ENCODE measurements at places on chromosomes 16 and 17.

DNA sequence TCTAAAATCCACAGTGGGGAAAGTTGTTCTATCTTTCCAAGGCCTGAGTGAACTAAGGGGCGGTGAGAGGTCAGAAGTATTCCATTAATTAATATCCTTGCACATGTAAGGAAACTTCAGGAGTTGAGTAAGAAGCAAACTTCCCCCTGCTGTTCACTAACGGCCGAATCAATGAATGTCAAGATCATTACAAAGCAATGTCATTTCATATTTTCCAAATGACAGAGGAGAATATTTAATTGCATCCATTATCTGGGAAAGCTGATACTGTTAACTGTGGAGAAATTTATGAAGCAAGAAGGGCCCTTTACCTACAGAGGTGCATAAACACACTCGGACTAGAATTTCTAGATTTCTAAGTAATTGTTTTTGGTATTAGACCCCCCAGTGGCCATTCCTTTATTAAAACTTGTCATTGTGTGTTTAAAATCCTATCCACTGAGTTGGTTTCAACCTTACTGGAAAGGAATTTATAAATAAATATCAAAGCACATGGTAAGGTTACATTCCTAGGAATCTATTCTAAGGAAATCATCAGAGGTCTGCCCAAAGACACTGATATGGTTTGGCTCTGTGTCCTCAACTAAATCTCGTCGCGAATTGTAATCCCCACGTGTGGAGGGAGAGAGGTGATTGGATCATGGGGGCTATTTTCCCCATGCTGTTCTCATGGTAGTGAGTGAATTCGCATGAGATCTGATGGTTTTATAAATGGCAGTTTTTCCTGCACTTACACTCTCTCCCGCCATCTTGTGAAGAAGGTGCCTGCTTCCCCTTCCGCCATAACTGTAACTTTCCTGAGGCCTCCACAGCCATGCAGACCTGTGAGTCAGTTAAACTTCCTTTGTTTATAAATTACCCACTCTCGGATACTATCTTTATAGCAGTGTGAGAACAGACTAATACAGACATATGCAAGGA lies 20.4 kb upstream of the SMURF2 start:
- no peak for DNase-seq

DNA sequence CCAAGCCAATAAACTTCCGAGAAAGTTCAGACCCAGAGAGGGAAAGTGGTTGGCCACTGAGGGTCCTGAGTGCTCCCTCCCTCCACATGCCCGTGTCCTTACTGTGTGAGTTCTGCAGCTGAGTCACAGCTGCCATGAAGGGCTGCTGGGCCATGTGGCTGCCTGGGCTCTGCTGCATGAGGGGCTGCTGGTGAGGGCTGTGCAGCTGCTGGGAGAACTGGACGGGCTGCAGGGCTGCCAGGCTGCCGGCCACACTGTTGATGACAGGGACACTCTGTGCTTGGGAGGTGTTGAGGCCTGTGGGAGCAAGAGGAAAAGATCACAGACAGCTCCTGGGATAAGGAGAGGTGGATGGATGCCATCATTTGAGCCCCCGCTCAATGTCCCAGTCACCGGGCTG lies 44.0 kb downstream of the HNF1B start:
- DNase-seq, result no peak

GRCh38 chr17:65334406-65334805 lies 197.2 kb downstream of the RGS9 start:
- no peak for DNase-seq

GRCh38 chr16:65975049-65975708 lies 391.3 kb upstream of the CDH5 start:
- no peak for DNase-seq

- no peak for DNase-seq
Measured at GRCh38 chr17:36675250-36675649, 73.9 kb downstream of the MRM1 start.

- DNase-seq, result no peak
Measured at GRCh38 chr17:32006957-32007462, at the start of gene LRRC37B. Gene LRRC37B, plus strand, starts transcription at chr17:32007383. Its CDS starts 14,010 bp downstream, at chr17:32021393.

DNA sequence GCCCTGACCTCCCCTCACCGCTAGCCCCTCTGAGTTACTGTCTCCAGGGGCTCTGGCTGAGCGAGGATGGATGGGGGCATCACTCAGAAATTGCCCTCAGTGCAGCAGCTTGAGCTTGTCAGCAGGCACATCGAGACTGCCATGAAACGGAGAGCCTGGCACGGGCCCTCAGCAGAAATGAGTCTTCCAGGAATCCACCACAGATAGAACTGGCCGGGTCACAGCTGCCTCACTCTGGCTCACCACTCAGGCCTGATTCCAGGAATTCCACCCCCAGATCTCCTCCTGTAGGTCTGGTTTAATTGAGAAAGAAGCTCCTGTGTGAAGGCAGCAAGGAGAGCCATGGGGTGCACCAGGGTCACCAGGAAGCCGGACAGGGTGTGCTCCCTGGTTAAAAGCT lies 85.5 kb downstream of the GSG1L start:
- no peak for DNase-seq

- no peak for DNase-seq
Measured at GRCh38 chr17:44386182-44386525, 3.3 kb downstream of the ITGA2B start.

DNA sequence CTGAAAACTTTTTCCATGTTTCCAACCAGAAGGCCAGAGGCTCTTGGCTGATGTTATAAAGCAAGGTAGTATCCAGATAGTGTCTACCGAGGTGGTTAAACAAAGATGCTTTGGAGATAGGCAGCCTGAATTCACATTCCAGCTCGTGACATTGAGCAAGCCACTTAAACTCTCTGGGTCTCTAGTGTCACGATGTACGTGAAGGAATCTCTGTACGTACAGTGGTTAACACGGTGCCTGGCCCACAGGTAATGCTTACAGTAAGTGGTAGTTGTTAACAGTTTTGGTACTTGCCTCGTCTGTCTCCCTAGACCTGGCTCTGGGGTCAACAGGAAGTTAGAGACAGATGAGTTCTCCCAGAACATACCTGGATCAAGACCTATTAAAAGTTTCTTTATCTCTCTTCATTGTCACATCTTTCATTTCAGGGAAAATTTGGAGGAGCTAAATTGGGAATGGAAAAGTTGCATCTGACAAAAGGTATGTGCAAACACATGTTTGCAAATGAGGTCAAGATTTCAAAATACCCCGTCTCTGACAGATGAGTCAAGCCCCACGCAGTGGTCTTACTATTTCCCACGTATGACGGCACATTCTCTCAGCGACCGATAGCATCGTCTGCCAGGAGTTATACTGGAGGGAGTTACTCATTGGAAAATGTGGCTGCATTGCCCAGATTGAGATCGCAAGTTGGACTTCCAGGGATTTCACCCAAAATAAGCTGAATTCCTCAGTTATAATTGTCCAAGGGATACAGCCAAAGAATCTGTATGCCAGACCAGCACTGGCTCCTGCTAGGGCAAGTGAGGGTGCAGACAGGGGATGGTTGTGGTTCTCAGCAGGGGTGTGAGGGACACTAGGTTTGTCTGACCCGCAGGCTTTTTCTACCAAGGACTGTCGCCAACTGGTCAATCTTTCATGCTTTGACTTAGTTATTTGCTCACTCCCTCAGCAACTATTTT lies 18.9 kb upstream of the MYH10 start:
- no peak for DNase-seq

GRCh38 chr17:72351884-72352346 lies 231.1 kb downstream of the SOX9 start:
- DNase-seq, result no peak

DNA sequence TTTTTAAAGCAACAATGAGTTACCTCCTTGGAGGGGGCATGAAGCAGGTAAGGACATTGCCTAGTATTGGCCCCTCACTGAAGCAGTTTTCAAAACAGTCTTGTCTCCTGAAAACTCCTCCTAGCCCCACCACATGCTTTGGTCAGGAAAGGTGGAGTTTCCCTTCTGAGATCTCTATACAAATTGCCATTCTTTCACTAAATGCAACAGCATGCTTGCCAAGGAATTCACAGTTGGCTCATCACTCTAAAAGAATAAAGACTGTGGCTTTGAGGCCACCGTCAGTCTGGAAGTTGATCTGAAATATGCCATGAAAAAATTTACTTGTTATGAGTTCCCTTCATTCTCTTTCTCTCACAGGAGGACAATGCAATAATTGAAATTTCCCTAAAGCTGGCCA lies 4.2 kb downstream of the TTC19 start:
- no peak for DNase-seq

DNA sequence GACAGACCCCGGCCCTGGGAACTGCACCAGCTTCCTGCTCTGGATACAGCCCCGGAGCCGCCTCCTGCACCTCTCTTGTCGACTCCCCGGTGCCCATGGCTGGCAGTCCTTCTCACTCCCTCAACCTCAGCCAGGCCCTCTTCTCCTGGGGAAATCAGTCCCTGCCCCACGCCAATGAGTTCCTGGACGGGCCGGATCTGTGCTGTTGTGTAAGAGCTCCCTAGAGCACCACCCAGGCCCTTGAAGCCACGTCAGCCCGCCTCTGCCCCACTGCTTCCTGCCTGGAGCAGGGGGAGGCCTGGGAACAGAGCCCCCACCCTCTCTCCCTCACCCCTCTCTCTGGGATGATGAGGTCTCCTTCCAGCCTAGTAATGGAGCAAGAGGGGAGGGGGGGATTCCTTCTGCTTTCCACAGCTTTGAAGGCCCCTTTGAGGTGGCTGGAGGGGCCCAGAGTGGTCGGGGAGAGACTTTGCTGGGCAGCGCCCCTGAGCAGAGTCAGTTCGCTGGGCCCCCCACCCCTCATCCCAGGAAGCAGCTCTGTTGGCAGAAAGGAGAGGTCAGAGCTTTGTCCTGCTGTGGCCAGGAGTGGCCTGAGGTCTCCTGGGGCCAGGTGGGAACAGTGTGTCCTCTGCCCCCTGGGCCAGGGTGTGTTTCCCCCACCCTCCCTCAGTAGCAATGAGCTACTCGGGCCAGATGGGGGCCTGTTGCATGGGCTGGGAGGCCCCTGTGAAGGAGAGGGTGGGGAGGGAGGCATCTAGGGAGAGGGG lies 3.8 kb downstream of the PRR29 start:
- no peak for DNase-seq

- no peak for DNase-seq
Measured at GRCh38 chr16:83125999-83126568, 499.3 kb downstream of the CDH13 start.

DNA sequence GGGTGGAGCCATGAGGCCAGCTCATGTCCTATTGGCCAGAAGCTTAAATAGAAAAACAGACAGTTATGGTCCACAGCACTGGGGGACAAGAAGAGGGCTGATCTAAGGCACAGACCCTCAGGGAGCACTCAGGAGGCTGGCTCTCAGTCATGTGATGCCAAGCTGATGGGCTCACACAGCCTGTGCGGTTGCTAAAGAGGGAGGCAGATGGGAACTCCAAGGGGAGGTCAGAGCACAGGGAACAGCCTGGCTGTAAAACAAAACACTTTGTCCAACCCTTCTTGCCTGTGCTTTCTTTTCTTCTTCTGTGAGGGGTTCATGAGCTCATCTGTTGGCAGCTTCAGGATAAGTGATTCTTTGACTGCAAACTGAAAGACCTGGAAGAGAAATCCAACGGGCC lies 27.2 kb downstream of the CNTNAP1 start:
- DNase-seq, result no peak

- DNase-seq, result no peak
Measured at GRCh38 chr16:52976539-52977167, 76.0 kb downstream of the CHD9NB start.

GRCh38 chr17:76076146-76076764 lies 1.7 kb downstream of the GALR2 start:
- DNase-seq, result no peak

DNA sequence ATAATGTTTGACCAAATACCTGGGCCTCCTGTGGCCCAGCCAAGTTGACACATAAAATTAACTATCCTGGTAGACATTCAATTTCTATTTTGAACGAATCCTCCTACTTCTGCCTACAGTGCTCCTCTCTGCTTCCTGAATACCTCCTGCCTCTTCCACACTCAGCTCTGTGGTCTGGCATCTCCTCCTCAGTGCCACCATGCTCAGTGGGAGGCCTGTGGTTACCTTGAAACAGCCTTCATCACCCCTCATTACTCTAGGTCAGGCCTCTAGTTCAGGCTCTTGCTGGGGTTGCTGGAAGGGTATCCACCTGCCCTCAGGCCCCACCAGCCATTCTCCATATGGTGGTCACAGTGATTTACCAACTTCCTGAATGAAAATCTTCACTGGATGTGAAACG lies 5.1 kb downstream of the LYRM9 start:
- no peak for DNase-seq

DNA sequence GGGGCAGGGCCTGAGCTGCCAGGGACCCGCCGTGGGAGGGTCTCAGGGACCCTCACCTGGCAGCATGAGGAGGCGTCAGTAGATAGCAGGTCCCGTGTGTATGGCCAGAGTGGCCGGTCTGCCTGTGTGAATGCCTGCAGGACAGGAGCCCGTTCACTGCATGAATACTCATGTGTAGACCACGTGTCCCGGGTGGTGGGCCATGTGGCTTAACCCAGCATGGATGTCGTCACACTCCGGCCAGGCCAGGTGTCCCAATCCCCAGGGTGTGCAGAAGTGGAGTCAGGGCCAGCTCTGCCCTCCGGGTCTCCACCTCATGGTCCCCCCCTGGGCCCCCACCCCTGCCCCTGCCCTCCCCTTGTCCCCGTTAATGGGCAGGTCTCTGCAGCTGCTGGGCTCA lies 53.7 kb downstream of the BAHCC1 start:
- no peak for DNase-seq

GRCh38 chr16:56288019-56288418 lies 96.7 kb downstream of the GNAO1 start:
- no peak for DNase-seq

GRCh38 chr17:28725166-28725659 lies 820 bp downstream of the TLCD1 start:
- DNase-seq, result no peak

GRCh38 chr16:46620266-46621005 lies 743 bp downstream of the SHCBP1 start:
- DNase-seq, result peak; percentile 3

GRCh38 chr17:55688057-55688456 lies 34.6 kb downstream of the TMEM100 start:
- DNase-seq, result no peak

DNA sequence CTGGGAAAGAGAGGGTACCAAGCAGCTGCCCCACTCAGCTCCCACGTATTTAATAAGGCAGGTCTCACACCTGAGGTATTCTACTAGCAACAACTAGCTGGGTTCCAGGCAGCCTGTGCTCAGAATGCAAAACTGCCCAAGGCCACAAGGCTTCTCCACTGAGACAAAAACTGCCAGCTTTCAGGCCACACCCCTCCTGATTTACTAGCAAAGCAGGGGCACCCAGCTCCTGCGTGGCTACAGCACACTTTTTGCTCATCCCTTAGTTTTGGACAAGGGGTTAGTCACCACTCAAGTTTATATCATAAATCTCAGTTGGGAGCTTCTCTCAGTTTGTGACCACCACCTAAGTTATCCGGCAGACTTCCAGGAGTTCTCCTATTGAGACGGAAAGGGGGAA lies 494.6 kb downstream of the CDH11 start:
- no peak for DNase-seq
